ENCODE measurements at places on chromosomes 2 and 18.

DNA sequence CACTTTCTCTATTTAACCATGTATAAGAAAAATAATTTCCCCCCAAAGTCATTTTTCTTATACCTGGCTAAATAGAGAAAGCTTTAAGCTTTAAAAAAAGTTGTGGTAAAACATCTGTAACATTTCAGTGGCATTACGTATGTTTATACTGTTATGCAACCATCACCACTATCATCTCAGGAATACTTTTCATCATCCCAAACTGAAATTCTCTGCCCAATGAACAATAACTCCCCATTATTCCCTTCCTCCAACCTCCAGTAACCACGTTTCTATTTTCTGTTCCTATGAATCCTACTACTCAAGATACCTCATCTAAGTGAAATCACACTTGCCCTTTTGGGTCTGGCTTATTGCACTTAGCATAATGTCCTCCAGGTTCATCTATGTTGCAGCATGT lies 1.7 kb upstream of the SLC3A1 start:
- no peak for DNase-seq

- no peak for DNase-seq
Observed at GRCh38 chr2:240506406-240507059, 51.3 kb downstream of the ANKMY1 start.

GRCh38 chr2:47893771-47894170 lies 12.5 kb downstream of the FBXO11 start:
- no peak for DNase-seq

DNA sequence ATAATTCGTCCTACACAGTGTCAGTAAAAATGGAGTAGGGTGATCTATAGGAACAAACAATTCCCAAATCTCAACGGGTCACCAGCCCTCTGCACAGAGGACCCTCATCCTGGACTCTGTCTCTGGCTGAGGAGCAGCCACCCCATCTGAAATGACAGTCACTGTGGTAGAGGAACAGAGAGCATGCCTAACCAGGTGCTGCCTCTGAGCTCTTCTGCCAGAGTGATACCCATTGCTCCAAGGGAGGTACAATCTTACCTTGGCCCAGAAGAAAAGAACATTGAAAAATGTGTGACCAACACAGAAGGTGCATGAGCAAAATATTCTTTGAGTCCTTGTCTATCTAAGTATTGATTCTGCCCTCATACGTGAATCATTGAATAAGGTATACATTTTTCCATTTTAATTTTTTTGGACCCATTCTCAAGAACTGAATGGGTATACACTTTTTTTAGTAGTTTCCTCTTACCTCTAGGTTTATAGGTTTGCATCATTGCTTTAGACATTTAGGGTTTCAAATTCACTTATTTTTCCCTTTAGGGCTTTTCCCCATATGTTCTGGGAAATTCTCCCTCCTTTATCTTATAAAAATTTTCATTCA lies 8.7 kb downstream of the SP140 start:
- DNase-seq: no peak

DNA sequence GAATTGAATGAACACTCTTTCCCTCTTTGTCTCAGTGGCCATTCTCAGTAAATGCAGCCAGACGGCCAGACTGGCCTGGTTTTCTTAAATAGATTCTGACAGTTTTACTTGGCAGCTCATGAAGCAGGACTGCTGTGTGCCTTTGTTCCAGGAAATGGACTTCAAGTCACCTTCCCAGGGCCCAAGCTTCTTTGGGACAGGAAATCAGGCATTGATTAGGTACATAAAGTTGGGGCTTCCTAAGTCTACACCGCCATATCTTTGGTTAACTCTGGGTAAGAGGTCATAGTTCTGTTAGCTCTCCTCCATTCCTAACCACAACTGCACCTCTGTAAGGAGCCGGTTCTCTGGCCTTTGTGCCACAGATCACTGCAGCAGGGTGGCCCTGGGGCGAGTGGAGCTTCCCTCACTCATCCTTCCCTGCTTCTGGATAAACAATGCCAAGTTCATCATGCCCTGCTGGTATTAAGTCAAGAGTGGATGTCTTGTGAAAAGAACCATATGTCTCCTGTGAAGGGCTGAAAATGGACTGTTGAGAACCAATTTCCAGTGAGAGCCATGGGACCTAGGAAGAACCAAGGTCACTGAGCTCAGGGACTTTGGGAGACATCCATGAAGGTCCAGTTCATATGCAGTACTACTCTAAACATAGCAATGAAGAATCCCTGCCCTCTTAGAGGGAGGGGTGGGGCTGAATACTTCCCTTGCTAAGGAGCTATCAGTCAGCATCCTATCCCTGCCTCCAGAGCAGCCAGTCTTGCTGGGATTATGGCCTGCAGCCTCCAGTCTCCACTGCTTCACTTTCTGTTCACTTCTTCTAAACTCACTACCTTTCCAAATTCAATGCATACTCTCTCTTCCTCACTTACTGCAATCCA lies 122.6 kb upstream of the XPO1 start:
- DNase-seq: no peak

- DNase-seq: no peak
Observed at GRCh38 chr2:84669122-84669521, 152.8 kb downstream of the DNAH6 start.

DNA sequence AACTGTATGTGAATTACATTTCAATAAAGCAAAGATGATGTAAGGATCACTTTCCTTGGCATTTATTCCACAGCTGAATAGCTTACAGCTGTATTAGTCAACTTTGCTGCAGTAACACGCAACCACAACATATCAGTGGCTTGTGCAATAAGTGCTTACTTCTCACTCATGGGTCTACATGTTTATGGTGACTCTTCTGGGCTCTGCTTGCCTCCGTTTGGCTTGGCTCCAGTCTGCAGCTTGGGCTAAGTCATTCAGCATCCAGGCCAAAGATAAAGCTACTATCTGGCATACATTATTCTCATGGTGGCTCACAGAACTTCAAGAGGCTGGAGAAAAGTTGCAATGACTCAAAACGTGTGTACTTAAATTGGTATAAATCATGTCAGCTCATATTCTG lies 355.0 kb downstream of the RNF144A start:
- no peak for DNase-seq

DNA sequence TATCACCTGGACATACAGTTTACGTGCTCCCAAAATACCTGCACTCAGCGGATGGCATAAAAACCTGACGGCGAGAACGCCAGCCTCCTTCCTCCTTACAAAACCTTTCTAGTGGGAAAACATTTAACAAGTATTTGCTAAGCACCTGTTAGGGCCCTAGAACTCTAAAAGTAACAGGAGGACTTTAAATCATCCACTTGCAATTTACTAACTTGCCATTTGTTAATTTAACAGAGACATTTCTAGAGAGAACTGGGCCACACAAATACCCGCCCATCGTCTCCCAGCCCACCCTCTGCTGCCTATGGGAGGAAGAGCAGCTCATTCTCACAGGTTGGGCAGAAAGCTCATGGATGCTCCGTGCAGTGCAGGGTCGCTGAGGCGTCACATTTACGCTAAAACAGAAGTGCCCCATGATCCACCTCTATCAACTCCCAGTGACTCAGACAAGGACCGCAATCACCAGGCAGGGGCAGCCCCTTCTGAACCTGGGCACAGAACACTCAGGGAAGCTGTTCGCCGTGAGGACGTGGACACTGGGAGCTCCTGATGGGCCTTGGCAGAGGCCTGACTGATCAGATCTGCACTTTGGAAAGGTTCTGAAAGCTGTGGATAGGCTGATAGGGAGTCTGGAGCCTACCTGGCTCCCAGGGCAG lies 106.9 kb downstream of the HDAC4 start:
- DNase-seq: no peak

DNA sequence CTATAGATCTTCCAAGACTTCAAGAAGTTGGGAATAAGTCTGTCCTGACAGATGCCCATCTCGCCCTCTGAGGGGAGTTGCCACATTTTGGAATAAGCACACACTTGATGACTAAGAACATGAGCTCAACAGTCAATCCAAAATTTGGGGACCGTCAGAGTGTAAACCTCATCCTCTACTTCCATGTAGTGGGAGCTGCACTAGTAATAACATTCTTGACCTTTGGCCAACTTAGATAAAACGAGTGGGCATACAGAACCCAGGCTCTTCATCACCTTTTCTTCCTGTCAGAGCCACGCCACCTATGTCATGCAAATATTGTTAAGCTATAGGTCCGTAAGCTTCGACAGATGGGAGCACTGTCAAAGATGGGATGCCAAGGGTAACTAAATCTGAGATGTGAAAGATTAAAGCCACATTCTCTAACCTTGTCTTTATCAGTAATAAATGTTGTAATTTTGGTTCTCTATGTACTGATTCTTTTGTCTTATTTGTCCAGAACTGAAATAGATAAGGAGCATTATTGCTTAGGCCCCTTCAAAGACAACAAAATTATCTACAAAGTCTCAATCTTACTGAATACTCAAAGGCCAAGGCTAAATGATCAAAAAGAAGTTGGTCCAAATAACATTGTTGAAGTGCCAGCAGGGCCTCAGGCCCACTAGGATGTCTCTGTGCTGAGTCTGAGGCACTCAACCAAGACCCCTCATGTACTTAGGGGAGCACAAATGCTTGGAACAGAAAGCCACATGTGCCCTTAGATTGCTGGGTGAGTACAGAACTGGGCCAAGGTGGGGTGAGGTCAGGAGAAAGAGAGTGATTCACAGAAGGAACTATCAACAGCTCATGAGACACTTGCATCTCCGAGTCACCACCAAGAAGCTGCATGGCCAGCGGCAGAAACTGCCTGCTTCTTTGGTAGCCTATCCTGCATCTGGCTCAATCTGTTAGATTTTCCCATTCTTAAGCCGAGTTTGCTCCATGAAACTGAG lies 15.0 kb downstream of the CDH2 start:
- DNase-seq: no peak

- no peak for DNase-seq
Observed at GRCh38 chr2:144431998-144432397, 87.9 kb downstream of the ZEB2 start.

DNA sequence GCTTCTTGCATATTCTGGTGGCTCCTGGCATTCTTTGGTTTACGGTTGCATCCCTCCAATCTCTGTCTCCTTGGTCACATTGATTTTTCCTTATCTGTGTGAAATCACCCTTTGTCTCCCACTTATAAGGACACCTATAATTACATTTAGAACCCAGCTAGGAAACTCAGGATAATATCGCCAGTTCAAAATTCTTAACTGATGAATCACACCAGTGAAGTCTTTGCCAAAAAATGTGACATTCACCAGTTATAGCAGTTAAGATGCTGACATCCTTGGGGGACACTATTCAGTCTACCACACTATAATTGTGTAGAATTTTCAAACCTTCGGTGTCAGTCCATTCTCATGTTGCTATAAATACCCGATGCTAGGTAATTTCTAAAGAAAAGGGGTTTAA lies 320.2 kb downstream of the TMX3 start:
- no peak for DNase-seq

DNA sequence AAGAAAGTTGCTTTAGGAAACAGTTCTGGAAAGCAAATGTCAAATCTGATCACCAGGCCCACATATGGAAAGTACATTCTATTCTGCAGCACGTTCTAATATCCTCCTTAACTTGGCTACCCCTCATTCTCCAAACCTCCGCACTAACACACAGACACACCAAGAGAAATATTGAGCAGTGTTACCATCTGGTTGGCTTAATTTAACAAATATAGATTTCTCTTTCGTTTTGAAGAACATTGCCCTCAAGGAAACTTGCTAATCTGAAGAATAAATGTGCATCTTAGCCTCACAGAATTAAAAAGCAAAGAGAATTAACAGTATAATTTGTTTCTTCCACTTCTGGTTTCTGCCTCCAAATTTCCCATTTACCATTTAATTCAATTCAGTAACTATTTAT lies 72.8 kb upstream of the TTC39C start:
- no peak for DNase-seq

GRCh38 chr2:41782306-41783158 lies 265.3 kb upstream of the PKDCC start:
- DNase-seq: peak; percentile 25

GRCh38 chr2:38446418-38446817 lies 69.3 kb upstream of the ATL2 start:
- DNase-seq: no peak

DNA sequence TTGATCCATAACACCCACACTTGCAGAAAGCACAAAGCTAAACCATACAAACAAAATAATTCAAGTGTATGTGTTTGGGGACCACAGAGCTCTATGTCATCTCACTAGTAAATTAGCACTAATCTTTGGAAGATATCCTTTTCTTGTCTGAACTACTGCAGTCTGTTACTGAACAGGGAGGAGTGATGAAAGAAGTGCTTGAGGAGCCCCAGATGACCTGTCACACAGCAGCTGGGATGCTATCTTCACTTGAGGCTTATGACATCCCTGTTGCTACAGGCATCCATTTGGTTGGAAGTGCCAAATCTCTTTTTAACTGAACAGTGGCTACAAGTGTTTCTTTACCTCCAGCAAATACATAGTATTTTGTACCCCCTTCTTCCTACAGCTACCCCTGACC lies 386.3 kb upstream of the CHAC2 start:
- DNase-seq: no peak

GRCh38 chr18:7889515-7889914 lies 322.4 kb downstream of the PTPRM start:
- no peak for DNase-seq

DNA sequence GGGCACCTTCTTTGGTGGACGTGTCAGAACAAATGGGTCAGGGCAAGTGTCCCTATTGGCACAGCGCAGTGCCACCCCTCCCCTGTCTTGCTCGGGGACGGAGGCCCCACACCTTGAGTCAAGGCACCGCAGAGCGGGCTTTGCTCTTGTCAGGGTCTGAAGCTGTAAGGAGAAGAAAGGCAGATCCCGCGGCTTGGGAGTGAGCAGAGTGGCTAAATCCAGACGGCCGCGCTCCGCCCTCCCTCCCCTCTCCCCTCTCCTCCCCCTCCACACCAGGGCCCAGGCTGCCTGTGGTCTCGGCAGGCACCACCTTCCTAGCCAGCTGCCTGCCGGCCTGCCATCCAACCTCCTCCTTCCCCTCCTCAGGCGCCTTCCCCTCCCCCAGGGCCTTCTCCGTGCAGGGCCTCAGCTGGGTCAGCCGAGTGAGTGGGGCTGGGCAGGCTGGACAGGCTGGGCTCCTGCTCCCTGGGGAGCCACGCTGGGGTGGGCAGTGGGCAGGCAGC lies 25.8 kb downstream of the SPEG start:
- DNase-seq: no peak

DNA sequence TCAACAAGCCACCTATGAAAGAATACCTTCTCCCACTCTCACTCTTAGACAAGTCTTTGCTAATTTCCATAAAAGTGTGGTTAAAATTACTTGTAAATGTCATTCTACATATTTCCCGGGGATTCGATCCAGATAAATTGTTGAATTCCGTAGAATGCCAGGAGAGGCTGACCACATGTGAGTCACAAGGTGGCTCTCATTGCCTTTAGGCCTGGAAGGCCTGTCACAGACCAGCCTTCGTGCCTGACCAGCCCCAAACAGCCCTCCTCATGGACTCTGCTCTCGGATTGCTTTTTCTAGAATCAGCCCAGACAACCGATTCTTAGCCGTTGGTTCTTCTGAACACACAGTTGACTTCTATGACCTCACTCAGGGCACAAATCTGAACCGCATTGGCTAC lies 86.0 kb downstream of the RTN4 start:
- no peak for DNase-seq

- no peak for DNase-seq
Observed at GRCh38 chr2:143333168-143333791, 204.1 kb downstream of the ARHGAP15 start.

- DNase-seq: no peak
Observed at GRCh38 chr2:66095820-66096345, 339.0 kb upstream of the MEIS1 start.
